ENCODE measurements at places on chromosomes 11 and 22.

GRCh38 chr11:118935376-118935775 lies 9.7 kb upstream of the BCL9L start:
- no peak for DNase-seq

- peak; percentile 65 for DNase-seq
Measured at GRCh38 chr11:65225279-65226102, 36.3 kb upstream of the POLA2 start.

GRCh38 chr11:60777572-60777971 lies 7.6 kb upstream of the MS4A10 start:
- no peak for DNase-seq

DNA sequence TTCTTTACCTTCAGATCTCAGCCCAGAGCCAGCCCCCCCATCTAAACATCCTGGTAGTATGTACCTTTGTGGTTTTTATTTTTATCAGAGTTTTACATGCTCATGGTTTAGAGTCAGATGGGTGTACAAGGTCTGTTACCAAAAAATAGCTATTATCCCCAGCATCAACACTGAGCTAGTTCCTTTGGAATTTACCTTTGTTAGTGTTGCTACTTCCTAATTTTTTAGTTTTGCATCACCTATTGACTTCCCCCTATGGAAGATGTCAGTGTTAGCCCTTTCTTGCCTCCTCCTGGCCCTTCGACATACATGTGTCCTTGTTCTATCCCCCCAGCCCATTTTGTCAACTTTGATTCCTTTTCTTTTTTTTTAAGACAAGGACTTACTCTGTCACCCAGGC lies 7.4 kb downstream of the UPB1 start:
- DNase-seq: no peak

GRCh38 chr22:30968015-30968923 lies at the start of gene MORC2:
Gene MORC2, minus strand, starts transcription at chr22:30968774. Its CDS starts 885 bp downstream, at chr22:30967889.
- no peak for DNase-seq

DNA sequence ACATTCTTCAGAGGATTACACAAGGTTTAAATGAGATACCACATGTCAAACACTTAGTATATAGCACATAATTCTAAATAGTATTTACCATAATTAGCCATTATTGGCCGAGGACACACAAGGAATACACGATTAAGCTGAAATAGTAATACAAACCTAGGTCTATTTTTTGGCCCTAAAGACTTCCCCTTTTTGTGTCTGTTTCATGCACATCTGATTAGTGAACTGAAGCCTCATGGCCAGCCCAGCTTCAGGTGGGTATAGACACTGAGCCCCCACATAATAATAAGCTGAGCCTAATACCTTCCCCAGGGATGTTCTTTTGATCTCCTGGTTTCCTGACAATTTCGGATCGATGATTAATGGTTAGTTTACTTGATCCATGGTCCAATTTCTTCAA lies 2.1 kb downstream of the GLYATL1B start:
- DNase-seq: no peak

GRCh38 chr11:65002706-65003105 lies 5.9 kb upstream of the BATF2 start:
- DNase-seq: no peak

GRCh38 chr11:77842441-77843121 lies 21.6 kb downstream of the AAMDC start:
- no peak for DNase-seq

- DNase-seq: no peak
Measured at GRCh38 chr11:111416231-111416960, 37.3 kb upstream of the POU2AF1 start.

DNA sequence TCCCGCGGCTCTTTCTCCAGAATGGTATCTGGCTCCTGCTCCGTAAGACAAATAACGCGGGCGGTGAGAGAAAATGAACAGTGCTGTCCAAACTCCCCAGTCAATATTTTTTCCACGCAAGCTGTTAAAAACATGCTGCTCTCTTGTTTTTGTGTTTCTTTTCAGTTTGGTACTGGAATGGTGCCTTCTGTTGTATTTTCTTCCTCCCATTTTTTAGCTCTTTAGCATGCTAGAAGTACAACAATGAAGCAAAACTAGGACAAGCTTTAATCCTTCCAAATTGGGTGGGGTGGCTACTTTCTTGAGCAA lies 599 bp upstream of the PPP2R1B start:
- no peak for DNase-seq

Measured in naive thymus-derived CD8-positive, alpha-beta T cell (primary cell).